HFFc6 (cell line): ENCODE measurements at places on chromosomes 11 and 22.

GRCh38 chr11:46894961-46895360 lies 23.4 kb downstream of the LRP4 start:
- no peak for DNase-seq

DNA sequence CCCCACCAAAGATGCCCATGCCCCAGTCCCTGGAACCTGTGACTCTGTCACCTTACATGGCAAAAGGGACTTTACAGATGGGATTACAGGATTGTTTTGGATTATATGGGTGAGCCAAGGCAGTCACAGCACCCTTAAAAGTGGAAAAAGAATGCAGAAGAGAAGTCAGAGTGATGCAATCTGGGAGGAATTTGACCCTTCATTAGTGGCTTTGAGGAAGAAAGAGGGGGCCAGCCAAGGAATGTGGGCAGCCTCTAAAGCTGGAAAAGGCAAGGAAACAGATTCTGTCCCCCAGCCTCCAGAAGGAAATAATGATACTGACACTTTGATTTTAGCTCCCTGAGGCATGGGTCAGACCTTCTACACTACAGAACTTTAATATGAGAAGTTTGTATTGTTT lies 257.3 kb upstream of the ISX start:
- DNase-seq: no peak

DNA sequence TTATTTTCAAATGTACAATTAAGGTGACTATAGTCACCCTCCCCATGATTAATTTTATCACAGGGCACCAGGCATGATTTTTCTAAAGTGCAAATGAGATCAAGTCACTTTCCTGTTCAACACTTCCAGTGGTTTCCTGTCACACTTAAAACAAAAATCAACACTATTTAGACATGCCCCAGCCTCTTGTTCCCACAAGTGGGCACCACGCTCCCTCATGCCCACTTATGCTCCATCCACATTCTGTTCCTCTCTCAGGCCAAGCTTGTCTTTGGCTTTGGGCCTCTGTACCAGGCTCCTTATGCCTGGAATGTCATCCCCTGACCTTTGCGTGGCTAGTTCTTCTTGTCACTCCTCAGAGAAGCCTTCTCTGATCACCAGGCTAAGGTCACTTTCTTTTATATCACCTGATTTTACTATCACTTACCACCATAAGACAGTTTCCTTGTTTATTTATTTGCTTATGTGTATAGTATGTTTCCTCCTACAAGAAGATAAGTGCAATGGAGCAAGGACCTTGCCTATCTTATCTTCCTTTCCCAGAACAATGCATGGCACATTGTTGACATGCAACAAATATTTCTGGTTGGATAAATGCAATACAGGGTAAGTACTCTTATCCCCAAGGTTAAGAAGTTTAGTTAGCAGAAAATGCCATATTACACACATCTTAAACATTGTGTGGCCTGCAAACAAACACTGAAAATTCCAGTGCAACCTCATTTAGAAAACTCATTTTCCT lies 50.9 kb upstream of the PANX1 start:
- no peak for DNase-seq

DNA sequence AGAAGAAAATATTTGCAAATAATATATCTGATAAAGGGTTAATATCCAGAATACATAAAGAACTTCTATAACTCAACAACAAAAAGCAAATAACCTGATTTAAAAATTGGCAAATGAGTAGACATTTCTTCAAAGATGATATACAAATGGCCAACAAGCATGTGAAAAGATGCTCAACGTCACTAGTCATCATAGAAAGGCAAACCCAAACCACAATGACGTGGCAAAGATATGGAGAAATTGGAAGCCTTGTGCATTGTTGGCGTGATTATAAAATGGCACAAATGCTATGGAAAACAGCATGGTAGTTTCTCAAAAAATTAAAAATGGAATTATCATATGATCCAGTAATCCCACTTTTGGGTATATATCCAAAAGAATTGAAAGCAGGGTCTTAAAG lies 466.3 kb downstream of the TBC1D22A start:
- DNase-seq: no peak

DNA sequence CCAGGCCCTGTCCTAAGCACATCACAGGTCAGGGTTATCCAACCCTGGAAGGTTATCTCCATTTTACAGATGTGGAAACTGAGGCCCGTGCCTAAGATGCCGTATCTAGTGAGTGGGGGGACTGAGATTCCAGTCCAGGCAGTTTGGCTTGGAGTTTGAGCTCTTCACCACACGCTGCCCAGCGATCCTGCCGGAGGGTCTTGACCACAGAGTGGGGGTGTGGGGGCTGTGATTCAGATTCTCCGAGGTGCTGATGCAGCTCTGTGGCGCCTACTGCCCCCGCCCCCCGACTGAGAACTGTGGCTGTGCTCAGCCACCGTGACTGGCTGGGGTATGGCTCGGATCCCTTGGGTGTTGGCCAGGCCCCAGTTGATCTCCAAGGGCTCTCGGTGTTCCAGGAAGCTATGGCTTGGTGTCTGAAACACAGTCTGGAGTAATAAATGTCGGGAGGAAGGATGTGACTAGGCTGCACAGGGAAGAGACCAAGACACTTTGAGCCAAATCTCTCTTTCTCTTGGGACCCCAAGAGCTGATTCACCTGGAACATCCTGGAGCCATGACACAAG lies 60.6 kb upstream of the RASD2 start:
- peak; percentile 7 for DNase-seq

GRCh38 chr11:73196576-73196975 lies 21.5 kb upstream of the P2RY2 start:
- DNase-seq: no peak

GRCh38 chr11:113574171-113574570 lies 99.0 kb upstream of the DRD2 start:
- no peak for DNase-seq

DNA sequence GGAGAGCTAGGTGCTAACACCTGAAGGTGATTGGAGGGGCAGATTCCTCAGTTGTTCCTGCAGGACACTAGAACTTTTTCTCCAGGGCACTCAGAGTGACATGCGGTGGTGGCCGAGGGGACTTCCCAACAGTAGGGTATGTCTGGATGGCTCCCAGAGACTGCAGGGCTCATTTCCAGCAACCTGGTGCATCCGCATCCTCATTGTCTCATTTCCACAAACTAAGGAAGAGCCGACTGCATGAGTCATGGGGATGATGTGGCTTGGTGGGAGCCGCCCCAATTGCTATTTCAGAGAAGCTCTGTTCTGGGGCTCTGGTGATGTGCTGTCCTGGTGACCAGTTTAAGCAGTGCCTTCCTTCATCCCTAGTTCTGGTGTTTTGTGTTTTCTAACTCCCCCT lies 2.8 kb upstream of the ROBO4 start:
- peak; percentile 85 for DNase-seq

DNA sequence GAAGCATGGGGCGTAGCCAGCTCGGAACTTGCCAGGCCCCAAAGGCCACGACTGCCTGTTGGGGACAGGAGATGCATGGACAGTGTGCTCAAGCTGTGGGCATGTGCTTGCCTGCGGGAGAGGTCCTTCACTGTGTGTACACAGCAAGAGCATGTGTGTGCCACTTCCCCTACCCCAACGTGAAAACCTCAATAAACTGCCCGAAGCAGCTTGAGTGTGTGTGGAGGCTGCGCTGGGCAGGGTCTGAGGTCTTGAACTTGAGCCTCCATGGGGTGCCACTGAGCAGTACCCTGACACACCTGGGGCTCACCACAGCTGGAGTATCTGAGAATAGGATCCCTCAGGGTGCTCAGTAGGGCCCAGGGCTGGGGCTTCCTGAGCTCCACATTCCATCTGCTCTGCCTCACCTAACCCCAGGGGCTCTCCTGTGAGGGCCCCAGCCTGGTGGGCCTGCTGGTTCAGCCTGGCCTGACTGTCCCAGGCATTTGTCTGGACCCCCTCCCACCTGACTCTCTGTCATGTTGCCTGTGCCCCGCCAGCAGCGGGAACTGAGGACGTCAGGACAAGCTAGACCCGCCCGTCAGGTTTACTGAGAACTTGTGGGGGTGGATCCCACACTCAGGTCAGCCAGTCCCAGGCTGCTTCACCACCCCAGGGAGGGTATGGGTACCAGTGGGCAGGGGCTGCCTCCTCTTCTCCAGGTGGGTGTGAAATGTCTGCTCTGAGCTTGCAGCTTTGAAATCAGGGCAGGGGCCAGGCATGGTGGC lies 3.2 kb downstream of the RASSF7 start:
- no peak for DNase-seq
